Thoracic aorta (tissue), 2 donors: ENCODE measurements at places on chromosomes 3 and 15. TPM values are rescaled to one million over a fixed set of nuclear protein-coding genes. Genes with fewer than 3 reads are reported as not detected.

The CPLX3 gene
- total RNA-seq: not detected

The PTX3 gene
- 175 TPM for total RNA-seq

The CEMIP gene
- 1.2 TPM for total RNA-seq

The EFHB gene
- total RNA-seq: 0.41 TPM

The ASB14 gene
- not detected for total RNA-seq

DNA sequence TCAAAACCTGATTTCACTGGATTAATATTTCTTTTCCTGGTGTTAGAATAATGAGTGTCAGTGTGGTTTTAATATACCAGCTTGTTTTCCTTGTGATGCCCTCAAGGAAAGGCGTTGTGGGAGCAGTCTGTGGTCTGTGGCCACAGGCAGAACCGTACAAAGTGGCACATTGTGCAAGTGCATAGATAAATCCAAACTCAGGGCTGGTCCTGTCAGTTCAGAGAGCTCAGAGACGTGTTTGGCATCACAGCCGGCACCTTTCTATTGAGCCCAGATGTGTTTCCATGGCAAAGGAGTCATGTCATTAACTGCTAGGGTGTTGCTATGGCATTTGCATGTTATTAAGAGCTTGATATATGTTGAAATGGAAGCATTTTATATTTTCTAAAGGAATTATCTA, 289.9 kb upstream of the RASGRP1 start:
- DNase-seq: no peak

DNA sequence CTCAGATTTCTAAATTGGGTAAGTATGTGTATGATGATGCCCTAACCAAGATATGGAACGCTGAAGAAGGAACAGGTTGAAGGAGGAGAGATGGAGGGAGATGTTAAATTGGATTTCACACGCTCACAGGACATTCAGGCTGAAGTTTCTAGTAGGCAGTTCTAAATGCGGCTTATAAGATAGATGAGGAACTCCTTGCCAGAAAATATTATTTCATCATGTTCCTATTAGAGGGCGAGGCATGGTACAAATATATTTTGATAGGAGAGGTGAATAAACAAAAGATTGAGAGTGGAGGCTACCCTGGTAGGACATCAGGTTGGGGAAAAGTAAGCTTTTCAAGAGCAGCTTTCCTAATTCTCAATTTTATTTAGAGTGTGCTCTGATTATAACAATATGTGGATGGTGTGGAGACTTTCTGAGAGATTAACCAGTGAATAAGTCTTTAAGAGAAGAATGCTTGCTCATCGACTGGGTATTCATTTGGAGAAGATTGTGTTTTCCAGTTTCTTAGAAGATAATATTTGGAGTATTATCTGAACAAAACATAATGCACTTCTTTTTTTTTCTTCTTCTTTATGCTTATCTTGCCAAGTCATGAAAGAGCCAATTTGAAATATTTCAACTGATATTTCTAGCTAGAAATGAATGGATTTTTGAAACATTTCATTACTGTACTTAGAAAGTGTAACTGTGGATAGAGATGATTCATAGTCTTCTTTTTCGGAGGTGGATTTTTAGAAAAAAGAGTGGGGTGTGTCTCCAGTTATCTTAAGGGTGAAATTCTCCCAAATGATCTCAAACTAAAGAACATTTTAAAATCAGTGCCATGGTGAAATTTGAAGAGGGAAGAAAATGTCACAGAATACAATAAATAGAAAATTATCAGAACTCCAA, 88.5 kb downstream of the B3GALNT1 start:
- no peak for DNase-seq

- no peak for DNase-seq
Observed at GRCh38 chr3:85228966-85229365, 270.2 kb downstream of the CADM2 start.

- no peak for DNase-seq
Observed at GRCh38 chr15:42547918-42548248, 710 bp downstream of the LRRC57 start.

GRCh38 chr3:15875016-15875689, 77.4 kb upstream of the ANKRD28 start:
- DNase-seq: no peak

DNA sequence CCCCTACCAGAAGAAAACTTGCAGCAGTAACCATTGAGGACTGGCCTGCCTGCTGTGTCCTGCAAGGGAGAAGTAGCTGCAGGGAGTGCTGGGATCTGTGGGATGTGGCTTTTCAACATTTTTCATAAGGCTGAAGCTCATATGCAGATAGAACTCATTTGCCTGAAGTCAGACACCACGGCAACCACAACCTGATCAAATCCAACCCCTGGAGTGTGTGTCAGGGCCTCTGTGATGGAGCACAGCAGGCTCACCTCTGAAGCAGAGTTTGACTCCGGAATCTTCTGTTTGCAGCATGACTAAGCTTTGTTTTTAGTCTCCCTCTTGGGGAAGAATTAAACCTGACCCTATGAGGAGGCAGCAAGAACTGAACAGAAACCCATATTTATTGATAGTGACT, 508.7 kb downstream of the AGBL1 start:
- DNase-seq: no peak

DNA sequence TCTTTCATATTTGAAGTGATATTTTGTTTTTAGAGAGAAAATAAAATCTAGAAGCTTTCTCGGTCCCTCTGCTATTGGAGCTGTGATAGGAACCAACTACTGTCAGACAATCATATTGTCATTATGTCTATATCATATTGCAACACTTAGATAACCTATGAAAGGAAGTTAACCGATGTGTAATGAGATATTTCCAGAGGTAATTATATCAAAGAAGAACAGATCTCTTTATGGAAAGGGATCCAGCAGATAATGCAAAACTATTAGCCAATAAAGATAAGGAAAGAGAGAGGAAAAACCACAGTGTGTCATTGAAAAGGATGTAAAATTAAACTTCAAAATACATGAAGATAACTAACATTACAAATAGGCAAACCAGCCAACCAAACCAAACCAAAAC, 529.1 kb upstream of the CCDC54 start:
- DNase-seq: no peak

DNA sequence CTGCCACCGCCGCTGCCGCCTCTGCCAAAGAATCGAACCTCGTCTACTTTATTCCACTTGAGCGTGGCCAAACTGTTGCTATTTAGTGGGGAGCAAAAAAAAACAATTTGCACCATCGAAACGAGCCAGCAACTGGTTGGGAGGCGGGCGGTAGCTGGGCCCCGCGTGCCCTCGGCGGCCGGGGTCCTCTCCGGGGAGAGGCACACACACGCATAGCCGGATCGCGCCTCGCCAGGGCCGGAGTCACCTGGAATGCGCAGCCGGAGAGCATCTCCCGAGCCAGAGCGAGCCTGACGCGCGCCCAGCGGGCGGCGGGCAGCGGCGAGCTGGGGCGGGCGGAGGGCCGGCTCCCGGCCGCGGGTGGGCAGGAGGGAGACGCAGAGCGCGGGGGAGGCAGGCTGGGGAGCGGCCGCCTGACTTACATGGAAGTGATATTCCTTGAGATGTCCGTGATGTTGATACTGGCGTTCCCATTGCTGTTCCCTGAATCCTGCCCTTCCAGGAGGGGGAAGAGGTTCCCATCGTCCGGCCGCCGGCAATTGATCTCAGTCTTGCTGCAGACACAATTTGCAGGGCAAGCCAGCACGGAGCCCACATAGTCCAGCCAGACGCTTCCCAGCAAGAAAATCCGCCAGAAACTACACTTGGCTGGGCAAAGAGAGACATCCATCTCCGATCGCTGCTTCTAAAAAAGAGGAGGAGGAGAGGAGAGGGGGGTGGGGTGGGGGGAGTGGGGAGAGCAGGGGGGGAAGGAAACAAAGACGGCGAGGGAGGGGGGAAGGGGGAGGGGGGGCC, 858 bp downstream of the NTRK3 start:
- DNase-seq: no peak

GRCh38 chr3:13017361-13018042, 55.7 kb downstream of the IQSEC1 start:
- no peak for DNase-seq

- DNase-seq: no peak
Observed at GRCh38 chr3:169242708-169243513, 420.6 kb downstream of the MECOM start.

DNA sequence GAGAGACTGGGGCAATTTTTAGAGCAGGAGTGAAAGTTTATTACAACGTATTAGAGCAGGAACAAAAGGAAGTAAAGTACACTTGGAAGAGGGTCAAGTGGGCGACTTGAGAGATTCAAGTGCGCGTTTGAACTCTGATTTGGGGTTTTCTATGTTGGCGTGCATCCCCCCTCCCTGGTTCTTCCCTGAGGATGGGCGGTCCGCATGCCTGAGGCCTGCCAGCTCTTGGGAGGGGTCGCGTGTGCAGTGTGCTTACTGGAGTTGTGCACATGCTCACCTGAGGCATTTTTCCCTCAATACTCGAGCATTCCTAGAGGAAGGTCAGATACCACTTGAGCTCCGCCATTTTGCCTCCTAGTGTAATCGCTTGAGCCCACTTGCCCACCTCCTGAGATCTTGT, 10.4 kb upstream of the CHAC1 start:
- no peak for DNase-seq

DNA sequence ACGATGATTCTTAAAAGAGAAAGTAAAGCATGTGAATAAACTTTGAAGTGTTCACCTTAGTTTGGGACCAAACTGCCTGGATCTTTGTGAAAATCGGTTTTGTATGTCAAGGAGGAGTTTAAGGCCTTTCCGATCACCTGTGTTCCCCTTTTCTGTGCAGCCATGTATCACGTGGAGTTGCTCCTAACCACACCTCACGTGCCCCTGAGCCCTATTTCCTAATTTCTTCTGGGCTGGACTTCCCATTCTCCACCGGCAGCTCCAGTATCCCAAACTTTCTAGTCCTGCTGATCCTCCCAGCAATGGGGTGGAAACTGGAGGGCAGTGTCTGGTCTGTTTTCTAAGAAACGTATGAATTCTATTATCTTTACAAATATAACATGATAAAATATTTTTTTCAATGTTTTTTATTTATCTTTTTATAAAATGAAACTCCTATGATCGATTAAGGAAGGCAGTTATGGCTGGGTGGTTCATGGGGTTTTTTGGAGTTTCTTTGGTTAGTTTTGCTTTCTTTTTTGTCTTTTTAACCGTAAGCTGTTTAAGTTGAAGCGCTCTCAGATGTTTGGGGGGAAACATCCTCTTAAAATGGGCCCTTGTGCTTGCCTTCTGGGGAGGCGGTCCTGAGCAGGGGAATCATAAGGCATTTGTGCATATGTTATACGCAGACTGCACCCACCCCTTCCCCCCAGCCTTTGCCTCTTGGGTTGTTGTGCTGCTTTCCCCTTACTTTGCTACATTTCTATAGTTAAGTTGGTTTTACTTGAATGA, 43.6 kb upstream of the WWTR1 start:
- no peak for DNase-seq

DNA sequence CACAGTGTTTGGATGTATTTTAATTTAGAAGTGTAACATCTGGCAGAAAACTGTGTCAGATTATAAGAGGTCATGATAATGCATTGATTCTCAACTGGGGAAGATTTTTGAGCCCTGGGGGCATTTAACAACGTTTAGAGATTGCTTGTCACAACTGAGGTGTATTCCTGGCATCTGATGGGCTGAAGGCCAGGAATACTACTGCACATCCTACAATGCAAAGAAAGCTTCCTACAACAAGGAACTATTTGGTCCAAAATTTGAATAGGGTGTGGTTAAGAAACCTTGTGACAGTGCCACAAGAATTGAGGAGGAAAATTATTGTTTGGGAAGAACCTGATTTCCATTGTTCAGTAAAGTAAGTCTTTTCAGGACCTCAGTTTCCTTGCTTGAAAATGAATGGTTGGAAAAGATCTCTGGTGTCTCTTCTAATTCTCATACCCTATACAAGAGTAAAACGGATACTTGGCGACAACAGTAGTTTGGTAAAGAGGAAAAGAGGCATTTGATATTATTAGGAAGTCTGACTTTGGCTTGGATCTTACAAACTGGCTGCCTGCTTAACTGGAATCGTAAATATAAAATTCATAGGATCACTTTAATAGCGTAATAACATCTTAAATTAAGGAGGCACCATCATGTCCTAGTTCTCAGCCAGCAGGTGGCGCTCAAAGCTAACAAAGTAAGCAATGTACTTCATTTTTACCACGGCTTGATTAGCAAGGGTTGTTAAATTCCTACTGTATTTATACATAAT, 4.3 kb downstream of the DAZL start:
- peak; percentile 54 for DNase-seq

- DNase-seq: no peak
Observed at GRCh38 chr3:120393243-120393642, 44.1 kb upstream of the LRRC58 start.

- no peak for DNase-seq
Observed at GRCh38 chr3:58351920-58352319, 19.2 kb downstream of the PXK start.

- DNase-seq: no peak
Observed at GRCh38 chr15:36911322-36911944, 188.9 kb downstream of the MEIS2 start.

DNA sequence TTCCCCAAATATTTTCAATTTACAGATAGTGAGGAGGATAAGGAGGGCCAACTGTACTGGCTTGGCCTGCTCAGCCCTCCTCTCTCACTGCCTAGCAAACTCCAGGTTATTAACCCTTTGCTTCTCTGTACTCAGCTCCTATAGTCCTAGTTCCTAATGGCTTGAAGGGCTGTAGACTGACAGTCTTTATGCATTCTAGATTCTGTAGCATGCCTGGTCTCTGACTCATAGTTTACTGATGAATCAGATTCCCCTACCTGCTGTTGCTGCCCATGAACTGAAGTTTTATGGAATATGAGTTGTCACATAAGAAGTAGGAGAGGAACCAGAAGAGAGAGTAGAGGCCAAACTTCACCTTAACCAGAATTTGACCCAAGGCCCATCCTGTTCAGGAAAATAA, 27.1 kb upstream of the MAP3K13 start:
- DNase-seq: no peak

DNA sequence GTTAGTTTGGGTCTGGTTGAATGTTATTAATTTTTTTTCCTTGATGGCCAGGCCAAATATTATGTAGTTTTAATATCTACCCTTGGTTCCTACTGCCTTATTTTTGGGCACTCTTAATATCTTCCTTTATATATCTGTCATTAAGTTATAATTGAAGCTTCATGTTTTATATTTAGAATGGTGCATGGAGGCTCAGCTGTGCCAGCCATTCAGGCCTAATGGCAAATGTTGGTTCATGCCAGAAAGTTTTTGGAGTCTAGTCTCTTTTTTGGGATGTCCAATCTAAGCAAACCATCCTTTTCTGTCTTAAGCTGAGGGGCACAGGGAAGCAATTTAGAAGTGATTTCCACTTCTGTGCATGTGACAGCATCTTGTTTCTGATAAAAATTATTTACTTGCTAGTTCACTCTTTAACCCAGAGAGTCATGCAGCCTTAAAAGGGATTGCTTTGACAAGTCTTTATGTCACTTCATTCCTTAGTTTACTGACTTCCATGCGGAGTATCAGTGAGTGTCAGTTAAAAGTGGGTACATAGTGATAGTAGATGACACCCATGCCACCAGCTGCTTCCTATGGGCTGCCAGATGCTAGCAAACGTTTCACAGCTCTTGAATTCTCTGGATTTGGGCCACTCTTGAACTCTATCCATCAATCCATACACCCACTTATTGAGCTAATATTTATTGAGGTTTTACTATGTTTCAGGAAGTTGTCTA, 33.0 kb downstream of the MITF start:
- DNase-seq: no peak

- DNase-seq: no peak
Observed at GRCh38 chr3:68985146-68985790, 28.2 kb downstream of the EOGT start.
